Activated T-helper 2 cell treated with anti-CD3 and anti-CD28 coated beads, Interferon-gamma antibody, Interleukin-2, Interleukin-4, amounts not matched to agents 10 μg/mL and 5 μg/mL and 100 μg/mL, durations not matched to agents 14 hours and 24 hours and 36 hours (primary cell): ENCODE measurements at places on chromosomes 4 and X. TPM values are rescaled to one million over a fixed set of nuclear protein-coding genes. Genes with fewer than 3 reads are reported as not detected.

The PLP1 gene
- not detected in 2 replicates for total RNA-seq

DNA sequence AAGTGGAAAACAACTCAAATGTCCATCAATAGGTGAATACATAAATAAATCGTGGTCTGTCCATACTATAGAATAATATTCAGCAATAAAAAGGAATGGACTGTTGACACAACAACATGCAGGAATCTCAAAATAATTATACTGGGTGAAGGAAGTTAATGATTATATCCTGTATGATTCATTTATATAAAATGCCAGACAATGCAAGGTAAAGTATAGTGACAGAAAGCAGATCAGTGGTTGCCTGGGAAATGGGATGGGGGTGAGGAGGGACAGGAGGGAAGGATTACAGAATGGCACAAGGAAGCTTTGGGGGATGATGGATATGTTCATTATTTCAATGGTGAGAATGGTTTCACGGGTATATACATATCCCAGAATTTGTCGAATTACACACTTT is 12.3 kb downstream of the PYURF start:
- H3K27me3 ChIP-seq: no peaks in the 10 kb centered on the region
- no peaks in the 10 kb centered on the region for H3K4me1 ChIP-seq
- DNase-seq: no peak
- peaks cover 1% of the 10 kb centered on the region for H3K36me3 ChIP-seq
- H3K4me3 ChIP-seq: no peak overlapping the region

The OTC gene
- not detected in 2 replicates for total RNA-seq

- H3K27me3 ChIP-seq: no peaks in the 10 kb centered on the region
- no peaks in the 10 kb centered on the region for H3K4me1 ChIP-seq
- no peaks in the 10 kb centered on the region for H3K36me3 ChIP-seq
- no peak overlapping the region for H3K4me3 ChIP-seq
- H3K27ac ChIP-seq: no peak overlapping the region
Measured at GRCh38 chrX:27966492-27966891, 14.8 kb downstream of the DCAF8L1 start.

DNA sequence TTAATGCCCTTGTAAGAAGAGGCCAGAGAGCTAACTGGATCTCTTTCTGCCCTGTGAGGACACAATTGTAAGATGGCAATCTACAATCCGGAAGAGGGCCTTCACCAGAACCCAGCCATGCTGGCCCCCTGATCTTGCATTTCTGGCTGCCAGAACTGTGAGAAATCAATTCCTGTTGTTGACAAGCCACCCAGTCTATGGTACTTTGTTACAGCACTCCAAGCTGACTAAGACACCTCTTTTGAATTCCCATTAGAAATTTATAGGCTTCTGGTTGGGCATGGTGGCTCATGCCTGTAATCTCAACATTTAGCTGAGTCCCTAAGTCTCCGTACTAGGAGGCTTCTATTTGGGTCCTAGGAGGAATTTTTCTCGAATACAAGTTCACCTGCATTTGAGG is 48.8 kb upstream of the RELL1 start:
- peaks cover under 1% of the 10 kb centered on the region for H3K27me3 ChIP-seq
- no peak overlapping the region for H3K27ac ChIP-seq
- H3K36me3 ChIP-seq: no peaks in the 10 kb centered on the region
- H3K4me1 ChIP-seq: peaks cover 2% of the 10 kb centered on the region
- no peak overlapping the region for H3K4me3 ChIP-seq

The GABRG1 gene
- not detected in 2 replicates for total RNA-seq

The TCEAL6 gene
- not detected in 2 replicates for total RNA-seq

- no peak for DNase-seq
- H3K4me3 ChIP-seq: peak within 1 kb of the TSS; percentile 63
- peaks cover 4% of the 10 kb centered on the region for H3K4me1 ChIP-seq
- H3K36me3 ChIP-seq: no peaks in the 10 kb centered on the region
- H3K27me3 ChIP-seq: peaks cover 52% of the 10 kb centered on the region
Measured at GRCh38 chrX:17860811-17861488, at the start of gene RAI2. Gene RAI2 (minus strand): TSS chrX:17861298. CDS start chrX:17802010, 59,288 bp downstream.

- no peaks in the 10 kb centered on the region for H3K4me1 ChIP-seq
- DNase-seq: peak; percentile 8
- no peaks in the 10 kb centered on the region for H3K36me3 ChIP-seq
- no peak overlapping the region for H3K4me3 ChIP-seq
- no peak overlapping the region for H3K27ac ChIP-seq
- H3K27me3 ChIP-seq: no peaks in the 10 kb centered on the region
Measured at GRCh38 chrX:4547213-4547836, 833.9 kb upstream of the PRKX start.

- H3K27ac ChIP-seq: no peak overlapping the region
- H3K4me1 ChIP-seq: no peaks in the 10 kb centered on the region
- no peak for DNase-seq
- no peak overlapping the region for H3K4me3 ChIP-seq
Measured at GRCh38 chr4:128427832-128428366, 140.3 kb upstream of the PGRMC2 start.

The HDX gene
- 2.5 and 2.6 TPM in 2 replicates for total RNA-seq

The APOOL gene
- 19.9 and 20.0 TPM in 2 replicates for total RNA-seq

DNA sequence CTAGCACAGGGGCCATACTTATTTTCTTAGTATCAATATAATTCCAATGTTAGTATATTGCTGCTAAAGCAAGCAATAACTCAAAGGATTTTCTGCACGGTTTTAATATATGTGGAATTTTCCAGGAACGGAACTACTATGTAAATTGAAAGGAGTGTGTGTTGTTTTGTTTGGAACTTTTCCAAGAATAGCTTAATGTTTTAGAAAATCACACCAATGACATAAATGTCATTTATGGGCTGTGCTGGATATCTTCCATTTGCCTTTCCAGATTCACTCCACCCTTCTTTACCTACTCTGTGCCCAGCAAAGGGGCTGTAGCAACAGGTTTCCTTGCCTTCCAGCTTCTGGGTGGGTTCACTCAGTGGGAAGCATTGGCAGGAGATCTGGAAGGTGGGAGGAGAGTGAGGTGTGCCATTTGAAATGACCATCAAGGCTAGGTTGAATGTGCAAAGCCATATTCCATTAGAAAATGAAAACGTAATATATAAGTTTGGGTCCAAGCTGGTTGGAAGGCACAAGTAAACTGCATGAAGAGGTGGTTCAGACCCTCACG is 25.2 kb upstream of the ZFX start:
- no peak for DNase-seq
- no peaks in the 10 kb centered on the region for H3K27me3 ChIP-seq
- no peak overlapping the region for H3K27ac ChIP-seq

DNA sequence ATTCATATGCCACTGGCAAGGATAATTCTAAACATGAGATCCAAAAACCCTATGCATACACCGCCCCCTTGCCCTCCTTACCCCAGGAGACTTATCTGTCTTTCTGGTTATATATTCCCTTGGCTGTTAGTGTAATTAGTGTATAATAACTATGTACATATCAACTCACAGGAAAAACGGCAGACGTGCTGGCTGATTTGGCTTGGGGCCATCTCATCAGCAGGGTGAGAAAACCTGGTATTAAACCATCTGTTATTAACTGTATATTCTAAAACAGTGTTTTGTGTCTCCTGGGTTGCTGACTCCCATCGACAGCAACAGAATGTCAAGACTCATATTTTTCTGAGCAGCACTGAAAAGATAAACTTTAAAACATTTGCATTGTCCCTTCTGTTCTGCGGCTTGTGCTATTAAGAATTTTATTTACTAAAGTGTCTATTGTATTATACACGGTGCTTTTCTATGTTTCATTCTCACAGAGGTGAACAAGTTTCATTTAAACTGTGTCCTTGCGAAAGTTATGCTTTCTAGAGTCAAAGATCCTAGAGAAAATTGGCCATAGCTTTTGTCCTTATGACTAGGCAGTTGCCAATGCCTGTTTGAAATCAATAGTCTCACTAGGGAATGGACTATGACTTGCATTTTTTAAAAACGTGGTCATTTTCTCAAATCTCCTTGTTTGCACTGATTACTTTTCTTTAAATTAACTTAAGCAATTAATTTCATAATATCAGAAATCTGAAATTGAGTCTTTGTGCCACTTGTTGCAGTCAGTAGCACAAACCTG is 211.5 kb upstream of the MID1 start:
- H3K4me1 ChIP-seq: no peaks in the 10 kb centered on the region
- H3K27ac ChIP-seq: no peak overlapping the region
- no peaks in the 10 kb centered on the region for H3K36me3 ChIP-seq
- H3K4me3 ChIP-seq: no peak overlapping the region

The PAGE4 gene
- total RNA-seq: not detected in 2 replicates

GRCh38 chr4:141849778-141850177 is 213.4 kb downstream of the IL15 start:
- H3K4me1 ChIP-seq: no peaks in the 10 kb centered on the region
- H3K36me3 ChIP-seq: no peaks in the 10 kb centered on the region
- DNase-seq: no peak
- no peak overlapping the region for H3K27ac ChIP-seq

The KANTR gene
- 9.7 and 11.2 TPM in 2 replicates for total RNA-seq

The SLC25A43 gene
- 13.4 and 13.6 TPM in 2 replicates for total RNA-seq

DNA sequence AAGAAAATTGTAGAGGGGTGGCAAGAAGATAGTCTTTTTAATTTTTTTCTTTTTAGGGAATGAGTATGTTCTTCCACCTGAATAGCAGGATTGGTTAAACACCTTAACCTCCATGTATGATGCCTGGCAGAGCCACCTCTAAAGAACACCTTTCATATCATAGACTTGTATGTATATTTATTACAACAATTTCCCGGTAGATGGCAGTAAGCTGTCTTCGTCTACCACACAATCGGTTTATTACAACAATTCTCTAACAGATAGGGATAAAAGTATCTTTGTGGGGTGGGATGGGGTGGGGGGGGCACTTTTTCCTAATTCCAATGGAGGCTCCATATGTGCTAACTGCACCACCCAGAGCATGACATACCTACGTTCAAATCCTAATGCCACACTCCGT is 255.5 kb downstream of the LDB2 start:
- H3K4me3 ChIP-seq: no peak overlapping the region
- H3K4me1 ChIP-seq: no peaks in the 10 kb centered on the region
- H3K27me3 ChIP-seq: no peaks in the 10 kb centered on the region
- DNase-seq: no peak

The RPA4 gene
- 0.74 and 1.3 TPM in 2 replicates for total RNA-seq
